Stimulated activated CD8-positive, alpha-beta memory T cell treated with anti-CD3 and anti-CD28 coated beads, Interleukin-7, amount 100 ng/mL, for 48 hours (primary cell): ENCODE measurements at places on chromosomes 1 and 21.

- no peak for DNase-seq
Observed at GRCh38 chr1:164667600-164667999, 108.6 kb downstream of the PBX1 start.

DNA sequence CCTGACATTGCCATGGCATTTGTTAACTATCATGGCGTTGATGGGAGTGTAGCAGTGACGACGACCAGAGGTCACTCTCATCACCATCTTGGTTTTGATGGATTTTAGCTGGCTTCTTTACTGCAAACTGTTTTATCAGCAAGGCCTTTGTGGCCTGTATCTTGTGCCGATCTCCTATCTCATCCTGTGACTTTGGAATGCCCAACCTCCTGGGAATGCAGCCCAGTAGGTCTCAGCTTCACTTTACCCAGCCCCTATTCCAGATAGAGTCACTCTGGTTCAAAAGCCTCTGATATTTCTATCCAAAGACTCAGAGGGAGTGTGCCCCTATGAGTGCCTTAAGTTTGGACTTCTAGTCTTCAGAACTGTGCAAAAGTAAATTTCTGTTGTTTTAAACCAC, 130.1 kb downstream of the ADAMTS1 start:
- no peak for DNase-seq

GRCh38 chr1:166969074-166969677, 6.2 kb downstream of the ILDR2 start:
- no peak for DNase-seq

DNA sequence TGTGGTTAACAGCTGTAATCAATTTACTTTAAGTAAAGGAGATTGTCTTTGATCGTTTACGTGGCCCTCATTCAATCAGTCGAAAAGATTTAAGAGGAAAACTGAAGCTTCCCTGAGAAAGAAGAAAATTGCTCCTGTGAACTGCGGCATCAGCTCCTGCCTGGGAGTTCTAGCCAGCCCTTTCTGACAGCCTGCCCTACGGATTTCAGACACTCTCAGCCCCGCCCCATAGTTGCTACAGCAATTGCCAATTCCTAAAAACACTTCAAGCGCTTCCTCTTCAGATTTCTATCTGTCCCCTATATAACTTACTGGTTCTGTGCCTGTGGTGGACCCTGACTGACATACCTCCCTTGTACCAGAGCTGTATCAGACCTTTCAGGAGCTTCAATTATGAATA, 277.6 kb downstream of the DSCAM start:
- no peak for DNase-seq

- no peak for DNase-seq
Observed at GRCh38 chr1:78145105-78145580, 99.4 kb downstream of the GIPC2 start.

DNA sequence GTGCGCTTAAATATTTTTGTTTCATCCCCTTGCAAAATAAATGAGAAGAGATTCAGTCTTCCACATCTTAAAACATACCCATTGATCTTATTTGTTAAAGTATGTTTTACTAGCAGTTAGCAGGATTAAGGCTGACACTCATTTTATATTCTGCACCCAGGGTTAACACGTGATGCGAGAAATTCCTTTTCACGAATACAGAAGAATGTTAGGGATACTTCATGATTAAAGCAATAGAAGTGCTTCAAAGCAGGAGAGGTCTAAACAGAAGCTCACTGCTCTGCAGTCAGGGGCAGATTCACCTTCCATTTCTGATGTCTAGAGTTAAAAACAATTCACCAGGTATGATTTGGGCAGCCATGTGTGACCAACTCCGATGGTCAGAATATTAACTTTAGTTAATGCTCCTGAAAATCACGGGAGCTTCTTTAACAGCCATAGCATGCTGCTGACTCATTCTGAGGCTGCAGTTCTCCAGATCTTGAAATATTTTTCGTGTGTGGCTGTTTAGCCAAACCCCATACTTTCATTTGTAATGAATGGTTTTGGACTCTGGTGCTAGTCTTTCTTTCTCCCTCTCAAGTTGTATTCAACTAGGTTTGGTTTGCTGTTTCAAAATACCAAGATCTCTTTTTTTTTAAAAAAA, 19.7 kb downstream of the BCAR3 start:
- DNase-seq: no peak

DNA sequence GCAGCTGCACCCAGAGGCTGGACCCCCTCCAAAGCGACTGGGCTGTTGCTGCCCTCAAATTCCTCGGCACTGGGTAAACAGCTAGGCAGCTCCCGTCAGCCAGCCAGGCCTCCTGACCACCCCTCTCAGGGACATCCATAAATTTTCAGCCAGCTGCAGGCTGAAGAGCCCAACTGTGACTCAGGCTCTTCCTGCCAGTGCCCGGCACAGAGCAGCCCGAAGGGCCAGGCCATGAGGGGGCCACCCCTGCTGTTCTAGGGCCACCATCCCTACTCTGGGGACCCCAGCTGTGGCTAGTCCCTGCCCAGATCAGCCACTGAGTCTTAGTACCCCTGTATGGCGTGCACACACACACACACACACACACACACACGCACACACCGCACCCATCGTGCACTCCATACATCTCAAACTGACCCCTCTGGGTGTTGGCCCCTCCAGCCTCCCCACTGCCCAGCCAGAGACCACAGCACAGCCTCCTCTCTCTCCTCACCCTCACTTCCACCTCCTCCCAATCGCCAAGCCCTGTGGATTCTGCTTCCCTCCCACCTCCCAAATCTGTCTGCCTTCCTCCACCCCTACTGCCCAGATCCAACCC, 6.2 kb upstream of the LAPTM5 start:
- no peak for DNase-seq

DNA sequence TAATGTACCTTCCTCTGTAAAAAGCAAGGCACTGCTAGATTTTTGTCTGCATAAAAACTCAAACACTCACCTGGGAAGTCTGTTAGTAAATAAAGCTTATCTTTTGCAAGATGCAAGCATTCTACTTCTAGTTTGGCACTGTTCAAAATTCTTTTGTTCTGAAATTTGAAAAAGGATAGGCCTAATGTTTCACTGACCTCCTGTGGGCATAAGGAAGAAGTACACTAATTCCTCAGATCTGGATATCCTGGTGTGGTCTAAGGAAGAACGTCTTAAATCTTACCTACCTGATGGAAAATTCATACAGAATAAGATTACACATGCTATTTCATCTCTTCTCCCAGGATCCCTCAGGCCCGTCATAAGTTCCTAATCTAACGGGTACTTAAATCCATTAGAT, 93.5 kb upstream of the CAMK1G start:
- DNase-seq: no peak

DNA sequence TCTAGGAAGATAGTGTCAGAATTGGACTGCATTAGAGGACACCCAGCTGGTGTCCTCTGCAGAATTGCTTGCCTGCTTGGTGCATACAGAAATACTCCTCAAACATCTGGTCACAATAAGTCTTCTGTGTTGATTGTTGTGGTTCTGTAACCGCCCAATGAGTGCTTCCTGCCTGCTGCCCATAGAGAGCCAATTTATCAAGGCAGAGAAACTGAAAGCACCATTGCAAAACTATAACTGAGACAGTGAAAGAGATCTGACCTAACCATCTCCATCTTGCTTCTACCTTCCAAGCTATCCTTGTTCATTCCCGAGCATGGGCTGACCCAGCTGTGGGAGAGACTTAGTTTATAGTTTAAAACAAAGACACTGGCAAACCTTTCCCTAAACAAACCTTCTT, 462.4 kb upstream of the RGS18 start:
- DNase-seq: no peak

DNA sequence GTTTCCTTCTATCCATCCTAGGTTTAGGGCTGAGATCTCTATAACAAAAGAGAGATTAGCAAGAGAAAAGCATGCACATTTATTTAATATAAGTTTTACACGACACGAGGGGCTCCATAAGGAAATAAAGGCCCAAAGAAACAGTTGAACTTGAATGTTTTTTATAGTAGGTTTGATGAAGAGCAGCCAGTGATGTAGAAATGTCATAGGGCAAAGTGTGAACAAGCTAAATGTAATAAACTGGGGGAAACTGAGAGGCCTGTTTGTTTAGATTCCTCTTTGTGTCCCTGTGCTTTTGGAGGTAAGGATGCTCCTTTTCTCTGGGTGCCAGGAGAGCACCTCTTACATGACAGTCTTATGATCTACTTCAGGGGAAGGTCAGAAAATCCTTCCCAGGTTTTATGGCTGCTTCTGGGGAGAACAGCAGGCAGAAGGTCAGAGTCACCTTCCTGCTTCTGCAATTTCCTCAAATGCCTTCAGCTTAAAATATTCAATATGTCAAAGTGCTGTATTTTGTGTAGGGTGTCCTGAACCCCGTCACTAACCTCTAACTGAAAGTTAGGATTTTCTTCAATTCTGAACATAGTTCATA, 9.5 kb upstream of the HORMAD1 start:
- no peak for DNase-seq
